ENCODE measurements at places on chromosomes 16 and 17.

DNA sequence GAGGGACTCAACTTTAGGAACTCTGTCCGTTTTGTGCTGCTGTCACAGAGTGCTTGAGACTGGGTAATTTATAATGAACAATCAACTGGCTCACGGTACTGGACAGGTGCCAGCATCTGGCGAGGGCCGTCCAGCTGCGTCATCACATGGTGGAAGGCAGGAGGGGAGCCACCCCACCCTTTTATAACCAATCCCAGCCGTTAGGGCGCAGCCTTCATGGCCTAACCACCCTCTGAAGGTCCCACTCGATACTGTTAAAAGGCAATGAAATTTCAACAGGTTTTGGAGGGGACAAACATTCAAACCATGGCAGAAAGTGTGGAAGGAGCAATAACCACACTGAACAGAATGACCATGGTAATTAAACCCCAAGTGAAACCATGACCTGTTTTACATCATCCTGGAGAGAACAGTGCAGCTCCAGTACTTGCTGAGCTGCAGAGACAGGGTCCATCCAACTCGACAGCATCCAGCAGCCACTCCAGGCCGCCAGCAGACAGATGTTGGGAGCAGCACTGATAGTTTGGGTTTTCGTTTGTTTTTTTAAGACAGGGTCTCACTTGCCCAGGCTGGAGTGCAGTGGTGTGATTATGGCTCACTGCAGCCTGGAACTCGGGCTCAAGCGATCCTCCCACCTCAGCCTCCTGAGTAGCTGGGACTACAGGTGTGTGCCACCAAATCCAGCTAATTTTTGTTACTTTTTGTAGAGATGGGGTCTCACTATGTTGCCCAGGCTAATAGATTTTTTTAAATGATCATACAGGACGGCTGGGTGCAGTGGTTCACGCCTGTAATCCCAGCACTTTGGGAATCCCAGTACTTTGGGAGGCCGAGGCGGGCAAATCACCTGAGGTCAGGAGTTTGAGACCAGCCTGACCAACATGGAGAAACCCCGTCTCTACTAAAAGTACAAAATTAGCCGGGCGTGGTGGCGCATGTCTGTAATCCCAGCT, 11.0 kb downstream of the CHMP6 start:
- peak; percentile 66 for DNase-seq

- no peak for DNase-seq
These were observed 41.5 kb downstream of the ARHGAP44 start for GRCh38 chr17:12830777-12831247.

DNA sequence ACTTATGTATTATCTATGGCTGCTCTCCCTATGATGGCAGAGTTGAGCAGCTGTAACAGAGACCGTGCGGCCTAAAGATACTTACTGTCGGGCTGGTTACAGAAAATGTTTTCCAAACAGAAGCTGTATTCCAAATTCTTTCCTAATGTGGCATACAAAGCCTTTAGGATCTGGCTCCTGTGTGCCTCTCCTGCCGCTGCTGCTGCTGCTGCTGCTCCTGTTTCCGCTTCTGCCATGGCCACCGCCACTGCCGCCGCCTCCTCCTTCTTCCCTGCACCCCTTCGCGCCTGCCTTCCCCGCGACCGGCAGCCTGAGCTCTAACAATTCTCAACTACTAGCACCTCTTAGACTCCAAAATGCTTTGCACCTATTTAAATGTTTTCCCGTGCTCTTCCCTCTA, 263.9 kb upstream of the TBX2 start:
- DNase-seq, result no peak

- DNase-seq, result no peak
These were observed 395.3 kb downstream of the HS3ST4 start for GRCh38 chr16:26087091-26087490.

- DNase-seq, result peak; percentile 83
These were observed 58.6 kb upstream of the TNRC6A start for GRCh38 chr16:24670623-24671454.

DNA sequence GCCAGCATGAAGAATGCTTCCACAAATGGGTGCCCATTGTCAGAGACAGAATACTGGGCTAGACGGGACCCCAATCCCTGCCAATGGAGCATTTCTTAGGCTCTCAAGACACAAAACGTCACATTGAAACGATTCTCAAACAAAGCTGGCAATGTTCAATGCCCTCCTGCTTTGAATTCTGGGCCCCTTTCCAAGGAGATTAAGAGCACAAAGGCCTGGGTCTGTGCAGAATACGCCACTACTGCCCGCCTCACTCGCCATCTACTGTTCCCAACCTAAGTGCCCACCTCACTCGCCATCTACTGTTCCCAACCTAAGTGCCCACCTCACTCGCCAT, 9.7 kb downstream of the CFAP20 start:
- DNase-seq, result no peak

- DNase-seq, result no peak
These were observed 20.8 kb downstream of the TRPV2 start for GRCh38 chr17:16435925-16436886.

DNA sequence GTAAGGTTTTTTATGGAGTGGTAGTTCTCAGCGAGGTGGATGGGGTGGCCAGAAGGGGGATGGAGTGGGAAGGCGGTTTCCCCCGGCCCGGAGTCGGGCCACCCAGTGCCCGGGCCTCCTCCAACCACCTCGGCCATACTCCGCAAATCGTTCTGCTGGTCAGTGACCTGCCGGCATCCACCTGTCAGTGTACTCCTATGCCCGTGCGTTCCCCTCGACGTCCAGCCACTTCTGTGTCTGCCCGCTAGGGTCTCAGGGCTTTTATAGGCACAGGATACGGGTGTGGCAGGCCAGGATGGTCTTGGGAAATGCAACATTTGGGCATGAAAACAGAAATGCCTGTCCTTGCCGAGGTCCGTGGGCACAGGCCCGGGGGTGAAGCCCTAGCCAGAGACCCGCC, 19.3 kb upstream of the ASGR2 start:
- no peak for DNase-seq

DNA sequence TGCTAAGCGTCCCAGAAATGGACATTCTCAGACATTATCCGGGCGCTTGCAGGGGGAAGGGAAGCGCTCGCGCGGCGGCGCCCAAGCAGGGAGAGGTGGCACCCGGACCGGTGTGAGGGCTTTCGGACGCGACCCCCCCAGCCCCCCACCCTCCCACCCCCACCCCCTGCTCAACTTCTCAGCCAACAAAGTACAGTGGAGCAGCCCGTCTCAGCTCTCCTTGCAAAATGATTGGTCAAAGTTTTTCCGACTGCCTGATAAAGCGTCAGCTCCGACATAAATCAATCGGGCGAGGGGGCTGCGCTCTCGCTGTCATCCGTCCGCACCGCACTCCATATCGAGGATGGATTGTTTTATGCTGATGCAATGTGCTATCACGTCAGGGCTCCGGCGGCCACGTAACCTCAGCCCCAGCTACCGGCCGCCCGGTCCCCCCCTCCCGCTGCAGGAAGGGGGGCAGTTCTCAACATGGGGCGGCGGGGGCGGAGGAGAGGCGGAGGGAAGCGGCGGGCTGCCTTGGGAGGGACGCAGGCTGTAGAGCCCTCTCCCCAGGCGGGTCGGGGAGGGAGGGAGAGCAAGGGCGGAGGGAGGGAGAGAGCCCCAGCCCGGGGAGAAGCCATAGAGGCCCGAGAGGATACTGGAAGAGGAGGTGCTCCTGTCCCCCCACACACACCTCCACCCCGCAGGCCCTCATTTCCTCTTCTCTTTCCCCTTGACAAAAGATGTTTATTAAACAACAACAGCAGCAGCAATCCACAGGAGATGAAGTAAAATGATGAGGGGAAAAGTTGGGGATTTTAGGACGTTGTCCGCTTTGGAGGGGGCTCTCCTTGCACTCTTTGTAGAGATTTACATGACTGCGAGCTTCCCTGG, at the start of gene HOXB9:
Gene HOXB9, minus strand, starts transcription at position 114 of the 873 bp plus-strand sequence. Its CDS starts 89 bp downstream, at position 25.
- DNase-seq, result peak; percentile 94

DNA sequence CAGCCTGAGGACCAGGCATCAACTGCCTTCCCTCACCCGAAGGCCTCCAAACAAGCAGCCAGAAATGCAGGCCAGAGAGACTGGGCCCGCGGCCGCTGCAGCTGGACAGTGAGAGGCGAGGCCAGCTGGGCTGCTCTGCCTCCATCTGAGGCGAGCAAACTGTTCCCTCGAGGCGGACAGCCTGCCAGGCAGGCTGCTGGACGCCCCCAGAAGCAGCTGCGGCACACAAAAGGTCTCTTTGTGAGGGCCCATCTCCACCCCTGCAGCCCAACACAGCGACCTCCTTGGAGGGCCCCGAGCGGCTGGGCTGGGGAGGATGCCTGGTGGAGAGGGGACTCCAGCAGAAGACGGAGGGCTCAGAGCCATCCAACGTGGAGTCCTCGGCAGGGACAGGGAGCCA, 4.7 kb downstream of the CORO7 start:
- no peak for DNase-seq

GRCh38 chr17:28946239-28946638, 5.1 kb downstream of the PHF12 start:
- peak; percentile 70 for DNase-seq

Measured in HT1080 (cell line).